ENCODE measurements at places on chromosomes 1 and 21.

GRCh38 chr21:41731081-41731480, 35.8 kb downstream of the RIPK4 start:
- DNase-seq: no peak

DNA sequence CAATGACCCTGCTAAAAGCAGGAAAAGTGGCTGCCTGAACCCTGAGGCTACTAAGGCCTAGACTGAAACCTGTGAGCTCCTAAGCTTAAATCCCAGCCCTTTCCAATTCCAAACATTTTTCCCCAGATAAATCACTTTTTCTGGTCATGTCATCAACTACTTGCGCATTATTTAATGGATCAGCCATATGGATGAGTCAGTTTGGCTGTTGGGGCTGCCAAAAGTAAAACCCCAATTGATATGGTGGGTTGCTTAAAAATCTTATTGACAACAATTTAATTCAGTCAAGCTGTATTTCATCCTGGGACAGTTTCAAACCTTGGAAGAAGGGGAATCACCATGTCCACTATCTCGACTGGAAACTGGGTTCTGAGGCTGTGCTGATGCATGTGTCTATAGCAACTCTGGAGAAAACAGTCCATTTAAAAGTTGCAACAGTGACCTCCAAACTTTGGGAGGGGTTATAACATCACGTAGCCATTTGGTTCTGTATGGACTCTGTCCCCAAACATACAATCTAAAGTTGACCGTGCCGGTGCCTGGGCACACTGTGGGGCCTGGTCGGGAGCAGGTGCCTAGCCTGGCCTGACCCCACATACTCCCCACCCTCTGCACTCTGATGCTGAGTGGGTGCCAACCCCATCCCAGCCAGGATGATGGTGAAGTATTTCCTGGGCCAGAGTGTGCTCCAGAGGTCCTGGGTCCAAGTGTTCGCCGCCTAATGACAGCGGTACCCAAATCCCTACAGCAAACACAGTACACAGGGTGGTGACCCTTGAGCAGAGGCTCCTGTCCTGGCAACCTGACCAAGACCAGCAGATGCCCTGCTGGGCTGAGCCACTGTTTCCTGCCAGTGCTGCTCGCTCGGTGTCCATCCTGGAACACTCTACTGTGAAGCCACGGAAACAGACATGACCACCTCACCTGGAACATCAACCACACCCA, 46.5 kb upstream of the LRRC52 start:
- DNase-seq: no peak

DNA sequence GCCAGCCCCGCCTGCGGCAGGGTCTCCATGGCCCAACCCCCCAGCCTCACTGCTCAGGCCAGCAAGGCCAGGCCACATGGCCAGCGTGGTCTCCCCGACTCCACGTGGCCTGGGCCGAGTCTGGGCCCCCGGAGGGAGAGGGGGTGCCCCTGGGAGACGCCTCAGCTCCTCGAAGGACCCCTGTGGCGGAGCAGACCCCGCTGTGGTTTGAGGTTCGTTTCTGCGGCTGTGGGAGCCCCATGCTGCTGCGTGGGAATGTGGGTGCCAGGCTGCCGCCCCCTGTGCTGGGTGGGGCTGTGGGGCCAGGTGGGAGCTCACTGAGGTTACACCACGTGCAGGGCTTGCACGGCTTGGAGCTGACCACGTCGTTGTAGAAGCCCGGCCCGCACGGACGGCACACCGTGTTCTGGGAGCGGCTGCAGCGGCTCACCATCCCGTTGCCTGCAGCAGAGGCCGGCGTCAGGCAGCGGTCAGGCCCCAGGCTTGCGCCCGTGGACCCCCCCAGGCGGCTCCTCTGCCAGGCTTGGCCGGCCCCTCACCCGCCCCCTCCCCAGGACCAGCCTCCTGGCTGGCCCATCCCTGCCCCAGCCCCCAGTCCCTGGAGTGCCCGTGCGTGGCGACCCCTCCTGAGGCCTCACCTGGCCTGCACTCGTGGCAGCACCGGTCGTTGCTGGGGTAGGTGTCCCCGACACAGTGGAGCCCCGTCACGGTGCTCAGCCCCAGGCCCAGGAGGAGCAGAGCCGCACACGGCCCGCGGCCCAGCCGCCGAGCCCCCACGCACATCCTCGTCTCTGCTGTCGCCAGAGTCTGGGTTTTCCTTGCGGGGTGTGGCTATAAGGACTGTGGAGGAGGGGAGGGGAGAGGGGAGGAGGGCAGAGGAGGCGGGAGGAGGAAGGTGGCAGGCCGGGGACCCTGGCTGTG, at the start of gene TNFRSF4:
Gene TNFRSF4, minus strand, starts transcription at position 809 of the 921 bp plus-strand sequence. Its CDS starts 26 bp downstream, at position 783.
- peak; percentile 27 for DNase-seq

GRCh38 chr1:118271883-118272282, 86.9 kb upstream of the SPAG17 start:
- DNase-seq: no peak

- DNase-seq: no peak
Observed at GRCh38 chr1:25658791-25659431, 42.3 kb downstream of the MAN1C1 start.

DNA sequence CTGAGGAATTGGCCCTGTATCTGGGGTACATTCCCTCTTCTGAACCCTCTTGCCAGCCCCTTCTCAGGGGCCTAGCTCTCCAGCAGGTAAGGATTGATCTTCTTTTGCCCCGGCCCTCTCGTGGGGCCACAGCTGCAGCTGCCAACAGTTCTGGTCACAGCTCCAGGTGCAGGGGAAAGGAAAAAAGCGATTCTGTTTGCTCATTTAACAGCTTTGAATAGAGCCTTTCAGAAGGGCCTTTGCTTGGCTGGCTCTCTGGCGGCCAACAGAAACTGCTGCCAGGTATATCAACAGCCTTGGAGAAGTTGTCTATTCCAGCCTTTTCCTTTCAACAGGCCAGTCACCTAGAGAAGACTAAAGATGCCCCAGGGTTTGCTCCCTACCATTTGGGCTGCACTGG, 16.1 kb upstream of the FMOD start:
- no peak for DNase-seq

- no peak for DNase-seq
Observed at GRCh38 chr1:206419783-206420182, 50.5 kb upstream of the IKBKE start.

- DNase-seq: no peak
Observed at GRCh38 chr1:197989058-197989457, 71.9 kb downstream of the LHX9 start.

DNA sequence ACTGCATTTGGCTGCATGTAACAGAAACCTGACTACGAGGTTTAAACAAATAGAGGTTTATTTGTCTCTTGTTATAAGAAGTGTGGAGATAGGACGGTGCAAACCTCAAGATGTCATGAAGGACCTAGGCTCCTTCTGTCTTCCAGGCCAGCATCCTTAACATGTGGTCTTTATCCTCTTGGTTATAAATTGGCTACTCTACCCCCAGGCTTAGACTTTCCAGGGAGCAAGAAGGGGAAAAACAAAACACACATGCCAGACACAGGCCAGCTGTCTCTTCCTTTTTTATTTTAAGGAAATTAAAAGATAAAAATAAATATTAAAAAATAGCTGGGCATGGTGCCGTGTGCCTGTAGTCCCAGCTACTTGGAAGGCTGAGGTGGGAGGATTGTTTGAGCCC, 51.3 kb upstream of the PRELP start:
- no peak for DNase-seq

- DNase-seq: no peak
Observed at GRCh38 chr1:183433703-183434102, 15.5 kb upstream of the NMNAT2 start.

- no peak for DNase-seq
Observed at GRCh38 chr21:36708286-36709029, 9.5 kb downstream of the SIM2 start.

DNA sequence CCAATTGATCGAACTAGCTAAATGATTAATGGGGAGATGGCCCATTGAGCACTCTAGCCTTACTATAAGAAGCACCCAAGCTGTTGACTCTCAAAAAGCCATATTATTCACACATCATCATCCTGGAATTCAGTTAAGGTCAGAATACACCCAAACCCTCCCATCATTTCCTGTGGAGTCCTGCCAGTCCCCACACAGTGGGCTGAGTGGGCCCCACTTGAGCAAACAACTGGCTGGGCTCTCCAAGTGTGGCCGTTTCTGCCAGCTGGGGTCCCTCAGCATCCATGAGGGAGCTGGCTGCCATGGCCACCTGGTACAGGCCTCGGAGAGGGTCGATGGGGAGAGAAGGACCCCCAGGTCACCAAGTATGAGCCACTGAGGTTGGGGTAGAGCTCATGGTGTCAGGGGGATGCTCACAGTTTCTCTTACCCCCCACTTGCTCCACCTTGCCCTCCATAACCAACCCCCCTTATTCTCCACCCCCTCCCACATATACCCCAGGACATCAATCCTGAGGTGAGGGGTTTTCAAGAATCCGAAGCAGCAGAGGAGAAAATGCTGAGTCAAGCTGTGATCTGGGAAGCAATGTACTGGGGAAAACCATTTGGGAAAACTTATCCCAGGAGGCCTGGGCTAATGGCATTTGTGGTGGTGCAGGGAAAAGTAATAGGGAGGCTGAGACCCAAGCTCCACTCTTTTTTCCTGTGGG, 60.3 kb downstream of the UBE2T start:
- DNase-seq: no peak

GRCh38 chr1:84426376-84426775, 28.1 kb downstream of the DNASE2B start:
- no peak for DNase-seq

DNA sequence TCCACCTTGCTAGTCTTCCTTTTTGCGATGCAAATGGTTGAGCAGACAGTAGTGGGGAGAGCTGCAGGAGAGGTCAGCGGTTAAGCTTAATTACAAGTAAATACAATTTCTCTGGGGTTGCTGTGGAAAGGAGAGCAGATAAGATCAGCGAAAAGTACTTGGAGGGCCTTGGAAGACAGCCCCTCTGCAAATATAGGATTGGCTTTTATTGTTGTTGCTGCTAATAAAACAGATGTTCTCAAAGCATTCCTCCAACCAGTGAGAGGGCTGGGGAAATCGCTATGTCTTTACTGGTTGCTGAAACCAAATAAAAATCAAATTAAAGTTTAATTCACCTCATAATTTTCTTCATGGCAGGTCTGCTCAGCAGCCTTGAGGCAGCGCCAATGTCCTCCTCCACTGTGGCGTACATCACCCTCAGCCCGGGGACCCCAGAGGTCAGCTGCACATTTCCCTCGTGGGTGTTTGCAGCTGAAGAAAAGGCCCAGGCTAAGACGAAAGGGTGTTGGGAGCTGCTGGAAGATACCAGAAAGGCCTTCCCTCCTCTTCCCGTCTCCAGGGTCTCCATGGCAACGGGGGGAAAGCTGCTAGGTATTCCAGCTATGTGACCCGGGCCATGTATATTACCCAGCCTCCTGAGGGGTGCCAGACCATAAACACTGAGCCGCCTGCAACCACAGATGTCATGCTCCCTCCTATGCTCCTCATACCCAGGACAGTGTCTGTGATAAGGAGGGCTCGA, 54.6 kb upstream of the POU2F1 start:
- DNase-seq: no peak

DNA sequence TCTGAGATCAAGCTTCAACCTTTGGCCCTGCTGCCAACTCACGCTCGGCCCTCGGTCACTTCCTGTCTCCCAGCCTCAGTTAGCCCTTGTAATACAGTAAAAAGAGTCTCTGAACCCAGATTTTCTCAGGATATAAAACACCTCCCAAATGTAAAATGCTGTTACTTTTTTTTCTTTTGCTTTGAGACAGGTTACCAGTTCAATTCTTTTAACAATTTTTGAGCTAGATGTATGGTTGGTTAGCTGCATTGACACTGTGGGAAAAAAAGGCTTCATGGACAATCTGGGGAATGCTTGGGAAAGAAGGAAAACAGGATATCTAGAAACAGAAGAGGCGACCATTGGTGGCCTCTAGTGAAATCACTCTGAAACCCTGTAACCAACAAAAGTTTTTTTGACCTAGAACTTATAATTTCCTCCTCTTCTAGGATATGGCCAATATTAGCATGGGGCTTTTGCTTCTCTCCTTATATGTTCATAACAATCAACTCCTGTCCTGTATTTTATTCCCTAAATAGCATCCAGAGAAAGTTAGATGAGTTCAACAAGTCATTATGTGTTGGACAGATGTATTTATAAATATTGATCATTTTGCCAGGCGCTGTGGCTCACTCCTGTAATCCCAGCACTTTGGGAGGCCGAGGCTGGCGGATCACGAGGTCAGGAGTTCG, 1.3 kb downstream of the CMPK1 start:
- no peak for DNase-seq

GRCh38 chr1:50978852-50979781, 9.1 kb downstream of the CDKN2C start:
- DNase-seq: no peak

DNA sequence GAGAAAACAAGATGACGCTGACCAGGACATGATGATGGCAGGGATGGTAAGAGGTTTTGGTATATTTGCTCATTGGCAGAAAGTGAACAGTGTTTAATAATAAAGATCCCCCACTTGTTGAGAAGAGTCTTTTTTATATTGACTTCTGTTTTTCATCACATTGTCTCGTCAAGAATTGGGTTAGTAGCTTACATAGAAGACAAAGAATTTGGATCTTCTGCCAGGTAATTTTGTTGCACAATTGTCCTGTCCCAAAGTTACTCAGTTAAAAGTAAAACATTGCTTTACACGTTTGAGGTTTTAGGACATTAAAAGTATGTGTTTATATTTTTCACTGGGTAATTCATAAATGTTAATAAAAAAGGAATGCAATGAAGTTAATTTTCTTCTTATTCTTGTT, 48.3 kb upstream of the LAMC2 start:
- DNase-seq: no peak

DNA sequence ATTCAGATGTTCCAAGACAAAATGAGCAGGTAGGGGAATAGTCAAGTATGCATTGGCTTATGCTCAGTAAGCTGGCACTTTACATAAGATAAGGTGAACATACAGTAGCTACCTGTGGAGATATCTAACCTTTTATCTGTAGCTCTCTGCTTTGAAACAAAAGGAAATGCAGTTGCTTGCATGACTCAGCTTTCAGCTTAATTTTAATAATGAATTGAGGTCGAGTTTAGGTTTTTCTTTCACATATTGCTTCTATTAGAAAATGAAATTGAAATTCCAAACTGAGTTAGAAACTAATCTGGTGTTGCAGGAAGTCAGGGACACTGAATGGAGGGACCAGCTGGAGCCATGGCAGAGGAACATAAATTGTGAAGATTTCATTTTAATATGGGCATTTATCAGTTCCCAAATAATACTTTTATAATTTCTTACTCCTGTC, 8.3 kb downstream of the FRRS1 start:
- no peak for DNase-seq

DNA sequence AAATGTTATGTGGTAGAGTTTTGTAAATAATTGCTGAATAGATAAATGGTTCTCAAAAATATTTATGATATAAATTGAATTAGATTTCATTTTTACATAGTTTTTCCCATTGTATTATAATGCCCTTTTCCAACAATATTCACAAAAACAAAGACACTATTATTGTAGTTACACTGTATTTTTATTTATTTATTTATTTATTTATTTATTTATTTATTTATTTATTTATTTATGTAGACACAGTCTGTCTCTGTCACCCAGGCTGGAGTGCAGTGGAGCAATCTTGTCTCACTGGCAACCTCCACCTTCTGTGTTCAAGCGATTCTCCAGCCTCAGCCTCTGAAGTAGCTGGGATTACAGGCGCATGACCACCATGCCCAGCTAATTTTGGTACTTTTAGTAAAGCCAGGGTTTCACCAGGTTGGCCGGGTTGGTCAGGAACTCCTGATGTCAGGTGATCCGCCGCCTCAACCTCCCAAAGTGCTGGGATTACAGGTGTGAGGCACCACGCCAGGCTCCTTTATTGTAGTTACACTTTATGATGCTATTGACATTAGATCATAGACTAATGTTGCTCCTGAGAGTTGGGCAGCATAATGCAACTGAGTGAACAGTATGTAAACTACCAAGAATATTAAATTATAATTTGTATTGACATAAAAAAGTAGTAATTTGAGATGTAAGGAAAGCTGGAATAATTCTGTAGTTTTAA, 1430.0 kb upstream of the PRMT6 start:
- DNase-seq: no peak
